ENCODE measurements at places on chromosomes 6 and 20.

DNA sequence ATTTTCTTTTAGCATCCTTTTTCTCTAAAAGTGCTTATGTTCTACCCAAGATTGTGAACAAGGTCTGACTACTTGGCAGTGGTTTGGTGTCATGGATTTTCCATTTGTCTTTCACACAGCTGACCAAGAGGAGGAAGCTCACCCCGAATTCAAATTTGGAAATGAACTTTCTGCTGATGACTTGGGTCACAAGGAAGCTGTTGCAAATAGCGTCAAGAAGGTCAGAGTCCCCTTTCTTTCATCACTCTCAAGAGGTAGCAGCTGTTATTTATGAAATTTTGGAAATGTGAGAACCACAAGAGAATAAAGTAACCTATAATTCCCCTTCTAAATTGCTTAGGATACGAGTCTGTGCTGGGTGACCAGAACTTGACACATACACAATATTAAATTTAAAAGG is 113.0 kb upstream of the LAMP5 start:
- DNase-seq: no peak

DNA sequence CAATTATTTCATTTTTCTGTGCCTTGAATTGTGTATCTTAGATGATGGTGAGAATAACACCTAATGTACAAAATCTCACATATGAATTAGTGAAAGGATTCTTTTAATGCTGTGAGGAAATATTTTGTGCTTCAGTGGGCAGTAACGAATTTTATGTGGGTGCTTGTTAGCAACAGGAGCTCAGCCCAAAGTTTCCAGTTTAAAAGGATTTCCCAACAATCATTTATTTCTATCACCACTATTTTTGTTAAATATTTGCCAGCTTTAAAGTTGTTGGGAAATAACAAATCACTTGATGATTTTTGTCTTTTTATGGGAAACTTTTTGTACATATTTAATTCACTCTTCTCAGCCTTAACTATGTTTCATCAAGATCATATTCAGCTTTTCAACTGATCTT is 111.8 kb downstream of the QKI start:
- no peak for DNase-seq

- DNase-seq: no peak
Measured at GRCh38 chr6:13261464-13261994, 66.8 kb downstream of the TBC1D7 start.

DNA sequence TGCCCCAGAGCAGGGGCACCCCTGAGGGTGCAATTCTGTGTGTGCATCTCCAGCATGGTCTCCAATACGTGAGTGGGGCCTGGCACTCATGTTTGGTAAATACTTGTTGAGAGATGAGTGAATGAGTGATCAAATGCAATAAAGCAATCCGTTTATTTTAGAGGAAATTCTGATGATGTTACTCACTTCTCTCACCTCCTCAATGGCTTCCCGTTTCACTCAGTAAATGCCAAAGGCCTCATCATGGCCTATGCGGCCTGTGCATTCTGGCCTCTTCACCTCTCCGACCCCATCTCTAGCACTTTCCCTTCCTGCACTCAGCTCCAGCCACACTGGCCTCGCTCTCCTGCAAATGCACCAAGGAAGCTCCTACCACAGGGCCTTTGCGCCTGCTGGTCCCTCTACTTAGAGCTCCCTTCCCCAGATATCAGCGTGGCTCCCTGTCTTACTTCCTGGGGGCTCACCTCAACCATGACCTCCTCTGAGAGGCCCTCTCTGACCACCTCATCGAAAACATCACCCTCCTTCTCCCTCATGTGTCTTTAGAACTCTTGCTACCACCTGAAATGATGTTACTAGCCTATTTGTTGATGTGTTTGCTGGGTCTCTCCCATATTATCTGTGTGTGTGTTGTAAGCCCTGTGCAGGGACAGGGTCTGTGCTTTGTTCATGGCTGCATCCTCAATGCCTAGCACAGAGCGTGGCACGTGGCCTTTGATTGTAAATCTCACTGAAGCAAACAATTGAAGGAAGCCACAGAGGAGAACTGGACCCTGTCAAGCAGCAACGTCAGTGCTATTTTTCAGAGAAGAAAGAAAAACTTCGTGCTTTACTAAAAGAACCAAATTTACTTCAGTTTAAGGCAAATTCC is 42.6 kb downstream of the RAB44 start:
- no peak for DNase-seq

DNA sequence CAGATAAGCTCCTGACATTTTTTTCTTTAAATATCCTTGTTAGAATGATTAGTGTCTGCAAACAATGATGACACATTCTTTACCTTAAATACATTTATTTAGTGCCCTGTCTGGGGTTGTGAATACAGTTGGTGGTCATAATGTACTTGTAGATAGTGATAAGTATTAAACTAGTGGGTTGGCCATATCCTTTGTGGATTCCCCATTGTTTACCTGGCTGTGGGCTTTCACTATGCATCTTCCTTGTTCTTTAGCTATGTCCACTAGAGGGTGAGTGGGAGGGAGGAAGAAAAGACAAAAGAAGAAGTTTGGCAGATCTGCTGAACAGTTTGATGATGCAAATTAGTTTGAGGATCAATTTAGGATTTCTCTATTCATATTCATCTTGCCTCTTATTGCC is 15.7 kb downstream of the HS3ST5 start:
- DNase-seq: no peak

DNA sequence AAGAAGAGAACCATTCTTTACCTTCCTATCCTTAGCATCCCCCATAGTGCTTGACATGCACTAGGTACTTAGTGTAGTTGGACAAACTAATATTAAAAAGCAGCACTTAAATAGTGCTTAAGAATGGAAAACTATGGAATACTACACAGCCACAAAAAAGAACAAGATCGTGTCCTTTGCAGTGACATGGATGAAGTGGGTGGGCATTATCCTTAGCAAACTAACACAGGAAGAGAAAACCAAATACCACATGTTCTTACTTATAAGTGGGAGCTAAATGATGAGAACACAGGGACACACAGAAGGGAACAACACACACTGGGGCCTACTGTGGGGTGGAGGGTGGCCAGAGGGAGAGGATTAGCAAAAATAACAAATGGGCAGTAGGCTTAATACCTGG is 66.8 kb downstream of the EPHA7 start:
- no peak for DNase-seq

DNA sequence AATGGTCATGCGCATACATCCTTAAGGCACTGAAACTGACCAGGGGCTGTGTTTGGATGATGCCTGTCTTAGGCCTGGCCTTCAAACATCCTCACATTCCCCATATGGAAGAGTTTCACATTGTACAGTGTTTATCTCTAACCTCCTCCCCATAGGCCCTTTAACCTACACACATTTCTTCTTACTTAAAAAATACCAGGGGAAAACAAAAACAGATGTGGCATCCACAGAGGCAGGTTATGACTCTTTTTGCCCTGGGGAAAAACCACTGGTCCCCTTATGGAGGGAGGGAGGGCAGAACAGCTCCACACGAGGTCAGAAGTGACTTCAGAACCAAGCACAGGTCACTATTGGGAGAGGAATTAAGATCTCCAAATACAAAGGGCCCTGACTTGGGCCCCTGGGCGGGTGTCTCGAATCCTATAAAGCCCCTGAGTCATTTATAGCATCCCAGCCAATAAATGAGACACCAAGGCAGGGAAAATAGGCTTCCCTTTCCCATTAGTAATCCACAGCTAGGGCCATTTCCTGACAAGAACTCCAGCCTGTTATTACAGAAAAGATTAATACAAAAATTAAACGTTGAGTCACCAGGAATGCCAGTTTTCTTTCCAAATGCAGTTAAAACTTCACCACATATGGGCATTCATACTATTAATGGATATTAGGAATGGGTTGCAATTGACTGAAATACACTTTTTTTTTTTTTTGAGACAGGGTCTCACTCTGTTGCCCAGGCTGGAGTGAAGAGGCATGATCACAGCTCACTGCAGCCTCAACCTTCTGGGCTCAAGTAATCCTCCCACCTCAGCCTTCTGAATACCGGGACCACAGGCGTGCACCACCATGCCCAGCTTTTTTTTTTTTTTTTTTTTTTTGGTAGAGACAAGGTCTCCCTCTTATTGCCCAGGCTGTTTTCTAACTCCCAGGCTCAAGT is 107.2 kb downstream of the ATP9A start:
- DNase-seq: no peak

DNA sequence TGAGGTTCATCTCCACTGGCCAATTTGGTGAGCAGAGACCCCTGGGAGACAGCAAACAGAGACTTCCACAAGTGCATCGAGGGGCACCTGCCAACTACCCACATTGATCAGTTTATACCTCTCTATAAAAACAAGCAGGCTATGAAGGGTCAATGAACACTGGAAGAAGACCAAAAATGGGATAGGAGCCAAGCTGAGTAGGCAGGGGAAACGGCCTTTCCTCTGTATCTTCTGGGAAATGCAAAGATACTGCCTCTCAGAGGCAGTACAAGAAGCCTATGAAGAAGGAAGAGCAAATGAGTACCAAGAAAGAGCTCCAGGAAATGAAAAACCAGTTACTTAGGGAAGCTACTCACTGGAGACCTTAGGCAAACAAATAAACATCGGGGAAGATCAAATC is 247.7 kb downstream of the GMDS start:
- no peak for DNase-seq
